ENCODE measurements at places on chromosomes 4 and X. TPM values are rescaled to one million over a fixed set of nuclear protein-coding genes. Genes with fewer than 3 reads are reported as not detected.
A peak's percentile ranks its signal among the peaks of the same experiment; 100 is the strongest.

DNA sequence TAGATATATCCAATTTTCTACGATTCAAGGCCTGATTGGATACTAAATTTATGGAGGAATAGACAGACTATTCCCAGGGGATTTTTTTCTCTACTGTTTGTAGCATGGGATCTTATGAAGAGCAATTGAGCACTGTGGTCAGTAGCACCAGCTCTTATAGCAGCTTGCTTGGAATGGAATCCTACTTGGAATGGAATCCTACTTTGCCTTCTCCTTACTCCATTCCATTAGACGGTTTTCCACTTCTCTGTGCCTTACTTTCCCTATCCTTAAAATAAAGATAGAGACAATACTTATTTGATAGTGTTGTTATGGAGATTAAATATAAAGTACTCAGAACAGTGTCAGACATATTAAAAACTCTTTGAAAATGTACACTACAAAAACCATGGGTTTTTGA, 133.5 kb downstream of the BTC start:
- no peaks in the 10 kb centered on the region for H3K27me3 ChIP-seq
- no peak overlapping the region for H3K4me3 ChIP-seq
- no peaks in the 10 kb centered on the region for H3K36me3 ChIP-seq
- H3K4me1 ChIP-seq, result no peaks in the 10 kb centered on the region
- H3K27ac ChIP-seq, result no peak overlapping the region

The SPANXD gene
- total RNA-seq, result not detected

DNA sequence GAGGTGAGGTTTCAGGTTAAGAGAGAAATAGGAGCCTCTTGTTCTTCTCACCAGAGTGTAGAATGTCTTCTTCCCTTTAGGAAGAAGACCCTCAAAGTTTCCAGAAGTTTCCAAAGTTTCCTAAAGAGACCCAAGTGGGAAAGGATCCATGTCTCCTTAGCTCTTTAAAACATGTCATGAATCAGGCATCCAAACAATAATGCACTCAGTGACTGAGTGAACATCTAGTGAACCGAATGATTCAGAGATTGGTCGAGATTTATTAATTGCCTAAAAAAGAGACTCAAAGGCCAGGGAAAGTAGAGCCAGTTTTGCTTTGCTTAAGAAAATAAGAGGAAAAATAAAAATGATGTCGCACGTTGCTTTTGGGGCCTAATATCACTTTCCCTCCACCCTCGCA, 29.4 kb downstream of the FGF5 start:
- DNase-seq, result no peak
- no peak overlapping the region for H3K27ac ChIP-seq
- no peaks in the 10 kb centered on the region for H3K36me3 ChIP-seq
- no peak overlapping the region for H3K4me3 ChIP-seq
- H3K4me1 ChIP-seq, result no peaks in the 10 kb centered on the region

DNA sequence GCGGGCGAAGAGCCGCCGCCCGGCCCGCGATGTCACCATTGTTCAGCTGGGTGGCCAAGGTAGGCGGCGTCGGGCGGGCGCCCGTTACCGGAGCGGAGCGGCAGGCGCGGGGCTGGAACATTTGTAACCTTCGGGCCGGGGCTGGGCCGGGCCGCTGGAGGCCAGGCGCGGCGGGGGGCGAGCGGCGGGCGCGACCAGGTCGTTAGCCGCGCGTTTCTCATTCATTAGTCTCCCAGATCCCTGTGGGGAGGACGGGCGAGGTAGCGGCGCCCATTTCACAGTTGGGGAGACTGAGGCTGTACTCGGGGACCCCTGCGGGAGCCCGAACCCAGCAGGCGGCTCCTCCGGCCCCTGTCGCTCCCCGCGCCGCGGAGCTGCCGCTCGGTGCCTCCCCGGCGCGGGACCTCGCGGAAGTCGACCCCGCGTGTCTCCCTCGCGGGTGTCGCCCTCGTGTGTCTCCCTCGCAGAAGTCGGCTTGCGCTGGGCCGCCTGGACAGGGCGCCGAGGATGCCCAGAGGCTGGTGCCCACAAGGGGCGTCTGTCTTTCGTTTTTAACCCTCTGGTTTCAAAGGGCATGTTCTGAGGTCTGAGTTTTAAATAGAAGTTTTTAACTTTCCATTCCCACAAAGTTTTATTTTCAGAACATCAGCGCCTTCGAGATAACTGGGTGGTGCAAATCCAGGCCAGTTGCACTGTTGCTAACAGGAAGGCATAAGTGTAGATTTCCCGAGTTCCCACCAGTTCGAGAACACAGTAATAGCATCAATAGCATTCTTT, 17.5 kb downstream of the PTTG2 start:
- H3K4me1 ChIP-seq, result peaks cover 30% of the 10 kb centered on the region
- no peaks in the 10 kb centered on the region for H3K36me3 ChIP-seq
- peak; percentile 47 for DNase-seq
- no peaks in the 10 kb centered on the region for H3K27me3 ChIP-seq

The VSIG4 gene
- 39.1 TPM for total RNA-seq

DNA sequence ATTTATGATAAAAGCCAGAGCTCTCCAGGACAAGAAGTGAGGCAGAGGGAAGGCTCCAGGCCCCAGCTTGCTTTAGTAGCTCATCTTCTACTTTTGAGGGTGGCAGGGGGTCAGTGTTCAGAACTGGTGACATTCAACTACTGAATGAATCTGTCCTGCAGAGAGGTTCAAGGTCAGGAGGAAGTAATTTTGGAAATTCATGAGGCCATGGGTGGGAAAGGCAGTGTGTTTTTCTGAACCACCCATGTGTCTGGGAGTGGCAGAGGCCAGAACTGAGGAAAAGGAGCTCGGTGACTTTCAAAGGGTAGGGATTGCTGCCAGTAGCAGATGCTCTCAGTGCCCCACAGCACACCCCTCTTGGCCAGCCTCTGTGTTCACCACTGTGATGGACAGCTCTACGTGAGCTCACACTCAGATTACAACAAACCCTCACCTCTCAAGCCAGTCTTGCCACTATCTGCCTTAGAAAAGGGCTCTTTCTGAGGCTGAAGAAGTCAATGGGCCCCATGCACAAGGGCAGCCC, 571.2 kb downstream of the RAB28 start:
- no peak overlapping the region for H3K27ac ChIP-seq
- H3K36me3 ChIP-seq, result no peaks in the 10 kb centered on the region
- no peak overlapping the region for H3K4me3 ChIP-seq
- H3K4me1 ChIP-seq, result no peaks in the 10 kb centered on the region
- DNase-seq, result no peak

- no peak for DNase-seq
- no peak overlapping the region for H3K4me3 ChIP-seq
- no peaks in the 10 kb centered on the region for H3K36me3 ChIP-seq
- H3K4me1 ChIP-seq, result no peaks in the 10 kb centered on the region
- H3K27me3 ChIP-seq, result no peaks in the 10 kb centered on the region
- H3K27ac ChIP-seq, result no peak overlapping the region
Measured at GRCh38 chrX:54891573-54891972, 29.1 kb upstream of the TRO start.

GRCh38 chrX:54413753-54414152, 26.5 kb upstream of the TSR2 start:
- no peak overlapping the region for H3K4me3 ChIP-seq
- H3K4me1 ChIP-seq, result no peaks in the 10 kb centered on the region
- no peak overlapping the region for H3K27ac ChIP-seq
- peaks cover 8% of the 10 kb centered on the region for H3K27me3 ChIP-seq
- H3K36me3 ChIP-seq, result no peaks in the 10 kb centered on the region

DNA sequence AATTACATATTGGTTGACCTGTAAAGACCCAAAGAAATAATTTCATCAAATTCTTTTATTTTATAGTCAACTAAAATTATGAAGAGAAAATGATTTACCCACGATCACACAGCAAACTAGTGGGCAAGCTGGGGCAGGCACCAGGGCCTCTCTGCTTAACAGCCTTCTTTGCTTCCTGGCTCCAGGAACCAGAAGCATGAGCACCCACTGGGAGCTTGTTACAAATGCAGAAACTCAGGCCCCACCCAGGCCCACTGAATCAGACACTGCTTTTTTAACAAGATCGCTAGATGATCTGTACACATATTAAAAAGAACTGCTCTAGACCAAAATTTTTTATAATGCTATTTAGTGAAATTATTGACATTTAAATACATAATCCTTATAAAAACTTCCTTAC, 95.0 kb downstream of the GEMIN8 start:
- no peak overlapping the region for H3K27ac ChIP-seq
- H3K4me1 ChIP-seq, result peaks cover 5% of the 10 kb centered on the region
- H3K4me3 ChIP-seq, result no peak overlapping the region
- no peaks in the 10 kb centered on the region for H3K36me3 ChIP-seq

The IL2 gene
- not detected for total RNA-seq

DNA sequence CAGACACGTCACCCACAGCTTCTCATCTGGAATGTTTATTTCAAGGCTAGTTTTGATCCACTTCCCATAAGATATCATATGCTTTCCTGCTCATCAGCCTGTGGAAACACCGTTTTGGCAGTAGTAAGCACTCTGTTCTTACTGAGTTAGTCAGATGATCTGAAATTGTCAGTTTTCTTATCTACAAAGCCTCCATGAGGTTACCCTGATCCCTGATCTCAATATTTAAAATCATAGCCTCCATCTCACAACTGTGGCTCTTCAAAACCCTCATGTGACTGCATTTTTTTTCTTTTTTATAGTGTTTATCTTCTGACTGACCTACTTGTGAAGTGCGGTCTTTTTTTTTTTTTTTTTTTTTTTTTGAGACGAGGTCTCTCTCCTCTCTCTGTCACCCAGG, 22.7 kb downstream of the BST1 start:
- no peak overlapping the region for H3K27ac ChIP-seq
- H3K4me1 ChIP-seq, result no peaks in the 10 kb centered on the region
- no peaks in the 10 kb centered on the region for H3K27me3 ChIP-seq

- H3K4me1 ChIP-seq, result peaks cover 56% of the 10 kb centered on the region
- no peaks in the 10 kb centered on the region for H3K27me3 ChIP-seq
- H3K4me3 ChIP-seq, result no peak overlapping the region
- no peak for DNase-seq
Measured at GRCh38 chr4:87117051-87117731, 103.2 kb downstream of the KLHL8 start.

GRCh38 chrX:53305219-53305995, 24.0 kb upstream of the IQSEC2 start:
- DNase-seq, result no peak
- no peaks in the 10 kb centered on the region for H3K27me3 ChIP-seq
- no peak overlapping the region for H3K27ac ChIP-seq

The ADH1B gene
- total RNA-seq, result 134 TPM

DNA sequence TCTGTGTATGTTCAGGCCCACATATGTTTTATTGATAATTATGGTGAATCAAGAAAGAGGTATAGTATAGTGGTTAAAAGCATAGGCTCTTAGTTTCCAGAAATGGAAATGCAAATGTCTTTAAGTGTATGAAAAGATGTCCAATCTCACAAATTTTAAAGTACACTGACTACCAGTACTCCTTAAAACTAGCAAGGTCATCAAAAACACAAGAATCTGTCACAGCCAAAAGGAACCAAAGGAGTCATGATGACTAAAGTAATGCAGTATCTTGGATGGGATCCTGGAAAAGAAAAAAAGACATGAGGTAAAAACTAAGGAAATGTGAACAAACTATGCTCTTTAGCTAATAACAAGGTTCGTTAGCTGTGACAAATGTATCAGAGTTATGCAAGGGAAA, 661 bp upstream of the RBM41 start:
- no peaks in the 10 kb centered on the region for H3K36me3 ChIP-seq
- H3K27me3 ChIP-seq, result no peaks in the 10 kb centered on the region
- peaks cover 10% of the 10 kb centered on the region for H3K4me1 ChIP-seq

DNA sequence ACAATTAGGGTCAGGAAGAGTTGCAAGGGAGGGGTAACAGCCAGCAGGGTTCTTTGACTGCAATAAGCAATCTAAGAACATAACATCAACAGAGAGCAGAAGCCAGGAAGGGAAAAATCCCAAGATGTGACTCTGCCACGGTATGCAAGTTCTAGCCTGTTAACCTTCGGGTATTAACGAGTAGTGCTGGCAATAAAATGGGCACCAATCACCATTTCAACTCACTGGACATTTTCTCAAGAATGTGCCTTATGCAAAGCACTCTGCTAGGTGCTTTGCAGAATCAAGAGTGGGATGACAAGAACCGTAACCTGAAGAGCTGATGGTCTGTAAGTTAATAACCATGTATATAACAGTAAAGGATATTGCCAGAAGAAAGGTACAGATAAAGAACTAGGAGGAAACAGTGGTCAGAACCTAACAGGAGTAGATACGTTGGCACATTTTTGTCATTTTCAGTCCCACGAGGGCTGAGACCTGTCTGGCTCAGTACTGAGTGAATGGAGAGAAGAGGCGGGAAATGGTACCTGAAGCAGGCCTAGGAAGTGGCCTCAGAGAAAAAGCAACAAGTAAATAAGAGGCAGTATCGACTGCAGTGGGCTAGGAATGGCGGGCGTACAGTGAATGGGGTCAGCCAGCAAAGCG, 2.7 kb downstream of the ELOVL6 start:
- no peaks in the 10 kb centered on the region for H3K36me3 ChIP-seq
- peak overlapping the region; percentile 63 for H3K27ac ChIP-seq
- no peak for DNase-seq
- peak overlapping the region; percentile 71 for H3K4me3 ChIP-seq
- H3K4me1 ChIP-seq, result no peaks in the 10 kb centered on the region
- H3K27me3 ChIP-seq, result no peaks in the 10 kb centered on the region

The ARR3 gene
- not detected for total RNA-seq

GRCh38 chr4:7387925-7388324, 46.8 kb downstream of the PSAPL1 start:
- DNase-seq, result no peak
- no peaks in the 10 kb centered on the region for H3K4me1 ChIP-seq
- no peak overlapping the region for H3K4me3 ChIP-seq

The DKC1 gene
- 34.1 TPM for total RNA-seq

DNA sequence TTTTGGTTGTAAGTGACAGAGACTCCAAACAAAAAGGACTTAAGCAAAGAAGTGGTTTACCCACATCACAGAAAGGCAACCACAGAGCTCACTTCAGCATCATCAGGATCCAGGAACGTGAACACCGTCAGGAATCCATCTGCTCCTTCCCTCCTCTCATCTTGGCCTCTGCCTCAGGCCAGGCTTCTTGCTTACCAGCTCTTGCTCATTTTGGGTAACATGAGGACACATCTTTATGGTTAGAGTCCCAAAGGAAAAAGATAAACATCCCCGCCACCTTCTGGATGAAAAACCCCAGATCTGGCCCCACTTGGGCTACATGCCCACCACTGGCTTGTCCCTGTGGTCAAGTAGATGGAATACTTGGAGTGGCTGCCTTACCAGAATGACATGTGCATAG, 176.8 kb upstream of the RPL34 start:
- no peaks in the 10 kb centered on the region for H3K4me1 ChIP-seq
- no peaks in the 10 kb centered on the region for H3K36me3 ChIP-seq
- H3K27ac ChIP-seq, result no peak overlapping the region
- H3K27me3 ChIP-seq, result no peaks in the 10 kb centered on the region

- no peak for DNase-seq
- H3K4me1 ChIP-seq, result no peaks in the 10 kb centered on the region
- H3K36me3 ChIP-seq, result no peaks in the 10 kb centered on the region
- no peaks in the 10 kb centered on the region for H3K27me3 ChIP-seq
- no peak overlapping the region for H3K27ac ChIP-seq
Measured at GRCh38 chr4:174398728-174399127, 115.0 kb downstream of the CEP44 start.

- no peaks in the 10 kb centered on the region for H3K27me3 ChIP-seq
- no peaks in the 10 kb centered on the region for H3K36me3 ChIP-seq
- no peak for DNase-seq
- no peaks in the 10 kb centered on the region for H3K4me1 ChIP-seq
- no peak overlapping the region for H3K4me3 ChIP-seq
Measured at GRCh38 chrX:112789931-112790330, 50.7 kb downstream of the AMOT start.

The PABPC1L2B gene
- total RNA-seq, result not detected

All from gastrocnemius medialis (tissue), 4 donors.